ENCODE measurements at places on chromosomes 5 and 9.

GRCh38 chr5:135179308-135179980 is 145.4 kb upstream of the PITX1 start:
- no peak for DNase-seq

DNA sequence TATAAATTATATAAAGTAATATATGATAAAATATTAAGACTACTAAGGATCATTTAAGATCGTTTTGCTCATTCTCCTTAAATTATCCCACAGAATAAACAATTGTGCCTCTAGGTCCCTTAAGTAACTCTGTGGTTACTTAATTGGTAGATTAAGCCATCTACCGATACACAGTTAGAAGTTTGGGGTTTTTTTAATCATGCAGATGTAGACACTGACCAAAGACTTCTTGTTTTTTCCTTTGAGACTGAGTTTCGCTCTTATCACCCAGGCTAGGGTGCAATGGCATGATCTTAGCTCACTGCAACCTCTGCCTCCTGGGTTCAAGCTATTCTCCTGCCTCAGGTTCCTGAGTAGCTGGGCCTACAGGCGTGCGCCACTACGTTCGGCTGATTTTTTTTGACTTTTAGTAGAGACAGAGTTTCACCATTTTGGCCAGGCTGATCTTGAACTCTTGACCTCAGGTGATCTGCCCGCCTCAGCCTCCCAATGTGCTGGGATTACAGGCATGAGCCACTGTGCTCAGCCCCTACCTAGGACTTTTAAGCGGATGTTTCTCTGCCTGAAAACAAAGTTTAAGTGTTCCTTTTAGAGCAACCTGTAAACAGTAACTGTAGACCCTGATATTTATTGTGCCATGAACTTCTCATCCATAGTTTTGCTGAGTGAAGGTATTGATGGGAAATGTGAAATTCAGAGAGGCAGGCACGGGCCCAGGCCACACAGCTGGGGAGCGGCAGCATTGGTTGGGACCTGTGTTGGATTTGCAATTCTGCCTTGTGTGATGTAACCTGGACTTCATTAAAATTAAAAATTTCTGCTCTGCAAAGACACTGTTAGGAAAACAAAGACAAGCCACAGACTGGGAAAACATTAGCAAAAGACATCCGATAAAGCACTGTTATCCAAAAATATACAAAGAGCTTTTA is 11.6 kb downstream of the CEL start:
- no peak for DNase-seq

GRCh38 chr5:56681346-56681745 is 134.0 kb upstream of the MAP3K1 start:
- no peak for DNase-seq

DNA sequence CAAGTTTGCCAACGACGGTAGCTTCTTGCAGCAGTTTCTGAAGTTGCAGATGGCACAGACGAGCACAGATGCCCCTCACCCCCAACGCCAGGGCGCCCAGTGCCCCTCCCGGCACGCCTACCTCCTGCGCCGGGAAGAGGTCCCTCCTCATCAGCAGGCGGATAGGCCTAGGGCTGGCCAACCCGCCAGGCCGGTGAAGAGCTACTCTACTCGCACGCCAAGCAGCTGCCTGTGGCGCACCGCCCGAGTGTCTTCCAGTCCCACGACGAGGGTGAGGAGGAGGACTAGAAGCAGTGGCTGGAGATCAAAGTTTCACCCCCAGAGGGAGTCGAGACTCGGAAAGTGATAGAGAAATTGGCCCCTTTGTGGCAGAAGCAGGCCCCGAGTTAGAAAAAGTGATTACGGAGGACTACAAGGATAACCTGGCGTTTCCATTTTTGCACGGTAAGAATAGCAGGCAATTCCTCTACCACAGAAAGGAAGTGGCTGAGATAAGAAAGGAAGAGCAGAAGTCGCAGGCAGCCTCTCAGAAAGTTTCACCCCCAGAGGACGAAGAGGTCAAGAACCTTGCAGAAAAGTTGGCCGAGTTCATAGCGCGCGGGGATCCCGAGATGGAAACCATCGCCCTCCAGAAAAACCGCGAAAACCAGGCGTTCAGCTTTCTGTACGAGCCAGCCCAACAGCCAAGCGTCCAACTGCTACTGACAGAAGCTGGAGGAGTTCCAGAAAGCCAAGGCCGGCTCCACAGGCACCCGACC is 170.4 kb downstream of the HINT1 start:
- DNase-seq = no peak

- no peak for DNase-seq
These were observed 49.2 kb downstream of the OTULIN start for GRCh38 chr5:14713476-14714390.

DNA sequence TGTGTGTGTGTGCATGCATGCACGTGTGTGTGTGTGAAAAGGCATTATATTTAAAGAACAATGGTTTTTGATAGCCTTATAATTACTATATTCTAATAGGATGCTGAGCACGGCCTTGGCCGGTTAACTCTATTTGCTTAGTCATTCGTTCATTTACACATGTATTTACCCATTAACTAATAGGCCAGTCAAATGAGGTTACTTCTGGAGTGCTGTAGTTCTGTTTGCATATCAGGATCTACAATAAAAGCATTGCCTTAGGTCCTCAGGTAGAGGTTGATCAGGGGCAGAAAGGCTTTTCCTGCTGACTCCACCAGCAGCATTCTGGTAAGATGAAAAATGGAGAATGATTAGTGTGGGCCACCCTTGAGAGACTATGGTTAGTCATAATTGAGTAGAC is 219.0 kb downstream of the COMMD10 start:
- no peak for DNase-seq

- no peak for DNase-seq
These were observed 57.1 kb downstream of the KCNIP1 start for GRCh38 chr5:170560938-170561337.

GRCh38 chr5:138454121-138454520 is 11.2 kb upstream of the EGR1 start:
- no peak for DNase-seq

GRCh38 chr5:113572716-113573115 is 59.2 kb downstream of the YTHDC2 start:
- DNase-seq = no peak

- DNase-seq = no peak
These were observed 25.9 kb downstream of the QRFP start for GRCh38 chr9:130870491-130871381.

DNA sequence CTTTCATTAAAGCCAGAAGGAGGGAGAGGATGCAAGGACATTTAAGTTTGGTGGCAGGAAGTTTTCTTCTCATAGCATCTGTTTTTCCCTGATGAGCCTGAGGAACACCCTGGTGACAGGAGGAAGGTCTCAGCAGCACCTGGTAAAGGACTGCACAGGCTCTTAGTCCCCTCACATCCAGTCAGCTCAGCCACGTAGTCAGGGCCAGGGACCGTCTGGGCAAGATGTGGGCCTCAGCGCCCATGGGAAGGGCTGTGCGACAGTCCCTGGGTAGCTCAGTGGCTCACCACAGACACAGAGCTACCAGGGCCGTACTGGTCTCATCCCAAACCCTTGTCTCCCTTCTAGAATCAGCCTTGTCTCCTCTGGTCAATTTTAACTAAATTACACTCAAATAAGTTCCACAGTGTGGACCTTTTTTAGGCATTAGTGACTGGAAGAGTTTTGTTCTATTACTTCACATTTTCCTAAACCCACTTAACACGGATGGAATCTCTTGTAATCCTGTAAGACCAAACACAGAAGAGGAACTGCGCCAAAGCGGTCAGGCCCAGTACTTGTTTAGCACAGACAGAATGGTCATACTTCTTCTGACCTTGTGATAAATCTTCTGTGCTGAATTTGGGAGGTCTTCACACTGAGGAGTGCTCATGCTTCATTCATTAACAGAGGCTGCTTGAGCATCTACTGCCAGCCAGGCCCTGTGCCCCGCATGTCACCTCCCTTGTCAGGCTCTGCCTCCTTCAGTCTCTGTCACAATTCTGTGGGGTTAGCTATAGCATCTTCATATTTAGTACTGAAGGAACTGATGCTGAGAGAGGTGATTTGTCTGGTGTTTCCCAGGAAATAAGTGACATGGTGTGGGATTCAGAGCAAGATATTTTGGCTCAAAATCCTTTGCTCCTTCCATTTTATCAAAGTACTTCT is 91.4 kb downstream of the ANGPTL2 start:
- DNase-seq = no peak

GRCh38 chr9:130301483-130302286 is 36.1 kb downstream of the HMCN2 start:
- no peak for DNase-seq

GRCh38 chr9:95496687-95497086 is 20.1 kb downstream of the PTCH1 start:
- no peak for DNase-seq

DNA sequence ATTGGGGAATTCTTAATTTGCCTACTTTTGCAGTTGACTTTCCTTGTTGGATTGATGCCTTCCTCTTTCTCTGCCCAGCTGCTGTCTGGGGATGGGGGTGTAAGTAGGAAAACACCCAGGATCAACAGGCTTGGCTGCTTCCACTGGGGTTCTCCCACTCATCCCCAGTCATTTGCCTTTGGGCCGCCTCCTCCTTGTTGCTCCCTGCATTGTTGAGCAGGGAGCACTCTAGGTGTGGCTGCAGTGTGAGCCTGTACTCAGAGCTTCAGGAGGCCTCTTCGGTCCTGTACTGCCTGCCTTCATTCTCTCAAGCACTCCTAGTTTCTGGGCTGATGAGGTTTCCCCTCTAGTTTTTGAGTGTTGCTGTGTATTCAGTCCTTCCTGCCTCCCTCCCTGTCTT is 12.1 kb downstream of the RHOBTB3 start:
- no peak for DNase-seq

GRCh38 chr9:69131682-69132081 is 42.4 kb upstream of the TJP2 start:
- peak; percentile 78 for DNase-seq

GRCh38 chr5:35990941-35991611 is at the start of gene UGT3A1:
UGT3A1 (minus strand) TSS chr5:35991390; CDS start chr5:35991240, 150 bp downstream.
- no peak for DNase-seq

DNA sequence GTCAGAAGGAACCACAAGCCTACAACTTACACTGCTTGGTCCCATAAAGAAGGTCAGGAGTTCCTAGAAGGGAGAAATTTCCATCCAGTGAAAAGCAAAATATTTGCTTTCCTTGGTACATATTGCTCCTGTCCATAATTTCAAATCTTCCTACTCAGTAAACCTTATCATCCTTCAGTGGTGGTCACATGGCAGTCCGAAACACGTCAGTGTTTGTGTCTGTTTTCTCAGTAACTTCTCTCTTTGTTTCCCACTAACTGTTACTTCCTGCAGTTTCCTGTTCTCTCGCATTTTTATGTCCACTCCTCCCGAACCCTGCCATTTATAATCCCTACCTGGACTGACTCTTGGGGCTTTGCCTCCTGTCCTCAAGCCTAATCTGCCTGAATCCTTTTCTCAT is 129.1 kb downstream of the FANCC start:
- no peak for DNase-seq

DNA sequence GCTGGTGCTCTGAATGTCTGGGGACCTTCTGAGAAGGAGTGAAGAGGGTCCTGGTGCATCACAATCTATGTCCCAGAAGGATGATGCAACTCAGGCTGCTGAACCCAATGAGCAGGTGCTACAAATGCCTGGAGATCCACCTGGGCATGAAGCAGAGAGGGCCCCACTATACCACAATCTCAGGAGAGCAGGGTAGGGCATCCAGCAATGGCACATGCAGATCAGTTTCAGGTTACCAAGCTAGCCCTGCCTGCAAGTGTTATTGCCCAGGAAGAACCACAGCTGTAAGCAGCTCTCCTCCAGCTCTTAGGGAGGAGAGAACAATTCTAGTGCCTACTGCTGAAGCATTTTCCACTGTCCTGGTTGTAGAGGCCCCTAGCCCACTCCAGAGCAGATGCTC is 389.2 kb upstream of the TNC start:
- DNase-seq = no peak

DNA sequence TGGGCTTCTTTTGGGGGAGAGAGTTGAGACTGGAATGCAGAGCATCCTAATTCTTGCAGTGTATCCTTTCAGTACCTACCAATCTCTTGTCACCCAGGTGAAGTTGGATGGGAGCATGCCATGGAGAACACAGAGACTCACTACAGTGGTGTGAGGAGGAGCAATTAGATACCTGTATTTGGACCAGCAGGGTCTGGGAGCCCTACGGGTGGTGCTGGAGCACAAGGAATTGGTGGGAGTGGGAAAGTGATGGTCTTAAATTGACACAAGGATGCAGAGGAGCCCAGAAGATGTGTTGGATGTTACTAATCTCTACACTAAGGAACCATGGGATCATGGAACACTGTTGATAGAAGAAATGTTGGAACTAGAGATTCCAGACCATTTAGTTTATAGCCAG is 212.7 kb downstream of the CHSY3 start:
- no peak for DNase-seq

- peak; percentile 61 for DNase-seq
These were observed 176.4 kb downstream of the FGF18 start for GRCh38 chr5:171595801-171596231.

GRCh38 chr5:96588539-96588938 is 73.6 kb upstream of the CAST start:
- no peak for DNase-seq

DNA sequence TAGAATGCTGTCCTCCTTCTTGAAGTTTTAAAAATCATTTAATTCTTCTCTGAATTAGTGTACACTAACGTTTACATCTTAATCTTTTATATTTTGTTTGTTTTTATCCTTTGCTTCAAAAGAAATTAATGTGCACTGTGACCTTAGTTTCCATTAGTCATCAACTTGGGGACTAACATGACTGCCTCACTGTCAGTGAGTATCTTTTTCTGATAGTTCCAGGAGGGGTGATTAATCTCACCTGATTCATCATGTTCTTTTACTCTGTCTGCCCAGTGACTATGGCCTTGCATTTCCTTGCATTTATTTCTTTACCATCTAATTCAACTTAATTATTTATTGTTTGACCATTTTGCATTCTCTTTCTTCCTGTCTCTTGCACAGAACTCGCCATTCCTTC is 33.4 kb upstream of the NR3C1 start:
- no peak for DNase-seq

DNA sequence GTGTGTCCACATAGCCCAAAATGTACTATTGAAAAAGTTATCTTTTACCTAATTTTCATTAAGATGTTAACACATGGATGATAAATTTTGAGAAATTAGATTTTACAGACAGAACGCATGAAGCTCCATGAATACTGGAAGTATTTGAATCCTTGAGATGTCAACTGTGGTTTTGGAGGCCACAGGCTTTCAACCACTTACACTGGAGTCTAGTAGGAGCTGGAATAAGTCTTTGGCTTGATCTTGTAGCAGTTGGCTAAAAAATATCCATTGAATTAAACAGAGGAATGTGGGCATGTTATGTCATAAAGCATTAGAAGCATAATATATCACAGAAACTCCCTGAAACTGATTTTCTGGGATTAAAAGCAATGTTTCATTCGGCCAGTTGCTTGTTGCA is 52.9 kb downstream of the CAMK4 start:
- no peak for DNase-seq

DNA sequence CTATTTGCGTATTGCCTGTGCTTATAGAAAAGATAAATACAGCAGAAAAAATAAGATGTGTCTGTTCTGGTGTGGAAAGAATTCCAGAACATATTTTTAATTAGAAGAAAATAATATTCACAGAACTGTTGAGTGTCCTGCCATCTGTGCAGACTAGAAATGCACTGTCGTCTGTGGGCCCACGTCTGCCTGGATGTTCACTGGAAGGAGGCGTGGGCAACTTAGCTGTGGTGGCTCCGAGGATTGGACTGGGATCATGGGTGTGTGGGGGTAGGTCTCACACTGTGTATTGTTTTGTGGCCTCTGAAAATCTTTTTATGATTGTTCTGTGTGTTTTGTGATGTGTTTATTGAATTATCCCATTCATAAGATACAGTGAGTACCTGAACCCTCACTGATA is 126.0 kb upstream of the CACNA1B start:
- no peak for DNase-seq

All from H54 (cell line).